ENCODE measurements at places on chromosomes 5 and 9.

GRCh38 chr9:89137542-89138462 is 40.8 kb downstream of the SHC3 start:
- no peak for DNase-seq

DNA sequence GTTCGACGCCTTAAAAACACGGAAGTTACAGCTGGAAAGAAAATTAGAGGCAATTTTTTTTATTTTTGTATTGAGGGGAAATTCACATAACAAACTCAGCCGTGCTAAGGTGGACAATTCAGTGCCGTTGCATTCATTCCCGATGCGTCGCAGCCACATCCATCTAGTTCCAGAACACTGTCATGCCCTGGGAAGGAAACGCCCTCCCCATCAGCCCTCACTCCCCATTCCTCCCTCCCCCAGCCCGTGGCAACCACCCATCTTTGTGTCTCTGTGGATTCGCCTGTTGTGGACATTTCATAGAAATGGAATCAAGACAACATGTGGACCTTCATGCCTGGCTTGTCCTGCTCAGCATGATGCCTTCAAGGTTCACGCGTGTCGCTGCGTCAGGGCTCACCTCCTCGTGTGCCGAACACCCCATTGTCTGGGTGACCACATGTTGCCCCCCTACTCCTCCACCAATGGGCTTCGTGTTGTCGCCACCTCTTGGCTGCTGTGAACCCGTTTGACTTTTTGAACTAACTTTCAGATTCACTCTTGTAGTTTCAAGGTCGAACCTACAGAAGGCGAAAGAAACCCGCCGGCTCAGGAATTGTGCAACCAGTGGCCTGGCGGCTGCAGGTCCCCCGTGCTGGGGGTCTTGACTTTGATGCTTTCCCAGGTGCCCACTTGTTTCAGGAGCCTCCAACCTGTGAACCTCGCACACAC is 17.4 kb upstream of the CAMSAP1 start:
- no peak for DNase-seq

GRCh38 chr5:1119312-1119831 is 7.5 kb upstream of the SLC12A7 start:
- DNase-seq, result no peak

- DNase-seq, result no peak
Measured at GRCh38 chr9:8842402-8843193, 1043.0 kb upstream of the DMAC1 start.

DNA sequence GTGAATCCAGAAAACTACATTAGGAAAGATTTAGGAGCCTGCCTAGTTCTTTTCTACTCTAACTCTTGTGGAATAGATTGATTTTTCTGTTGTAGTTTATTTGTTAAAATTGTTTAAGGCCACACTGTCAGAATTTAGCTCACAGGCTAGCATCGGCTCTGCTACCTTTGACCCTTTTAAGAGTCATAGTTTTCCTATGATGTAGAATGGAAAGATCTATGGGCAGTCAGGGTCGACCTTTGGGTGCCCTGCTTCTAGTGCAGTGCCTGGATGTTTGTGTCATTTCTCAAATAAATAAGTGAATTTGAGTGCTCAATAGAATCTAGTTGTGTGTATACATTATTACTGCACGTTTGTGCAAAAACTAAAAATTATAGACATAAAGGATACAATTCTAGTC is 38.7 kb downstream of the BASP1 start:
- no peak for DNase-seq

DNA sequence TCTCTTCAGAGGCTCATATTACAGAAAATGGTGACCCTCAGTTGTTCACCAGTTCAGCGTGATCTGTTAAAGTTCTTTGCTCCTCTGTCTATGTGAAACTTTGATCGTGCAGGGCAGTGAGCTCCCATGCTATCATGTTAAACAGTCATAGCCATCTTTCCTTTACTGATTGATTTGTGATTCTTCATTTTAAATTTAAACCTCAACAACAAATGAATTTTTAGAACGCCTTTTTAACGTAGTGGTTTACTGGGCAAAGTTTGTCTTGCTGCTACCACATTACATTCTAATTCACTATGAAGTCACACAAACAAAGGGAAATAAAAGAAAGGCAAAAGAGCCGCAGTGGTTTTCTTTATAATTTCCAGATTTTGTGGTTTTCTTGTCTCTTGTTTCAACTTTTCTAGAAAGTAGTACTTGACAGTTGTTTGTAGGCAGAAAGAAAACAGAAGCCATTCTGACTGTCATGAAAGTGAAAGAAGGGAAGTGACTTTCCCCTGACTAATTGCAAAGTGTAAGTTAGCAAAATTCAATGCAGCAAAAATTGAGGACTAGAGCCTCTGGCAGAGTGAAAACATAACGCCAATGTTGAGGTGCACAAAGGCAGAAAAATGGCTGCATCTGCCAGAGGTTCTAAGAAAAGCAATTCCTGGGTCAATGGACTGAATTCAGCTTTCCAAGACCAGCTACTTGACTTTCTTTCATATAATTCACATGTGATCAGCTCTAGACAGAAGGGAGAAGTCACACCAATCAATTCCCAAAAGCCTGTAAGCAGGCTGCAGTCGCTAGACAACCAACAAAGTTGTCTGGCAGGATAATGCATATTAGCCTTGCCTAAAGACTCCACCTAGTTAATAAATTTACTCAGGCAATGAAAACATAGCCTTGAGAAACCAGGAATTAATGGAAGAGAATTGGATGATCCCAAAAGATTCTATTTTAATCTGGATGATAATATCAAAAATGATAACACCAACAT is 7.1 kb upstream of the IFNA6 start:
- no peak for DNase-seq

DNA sequence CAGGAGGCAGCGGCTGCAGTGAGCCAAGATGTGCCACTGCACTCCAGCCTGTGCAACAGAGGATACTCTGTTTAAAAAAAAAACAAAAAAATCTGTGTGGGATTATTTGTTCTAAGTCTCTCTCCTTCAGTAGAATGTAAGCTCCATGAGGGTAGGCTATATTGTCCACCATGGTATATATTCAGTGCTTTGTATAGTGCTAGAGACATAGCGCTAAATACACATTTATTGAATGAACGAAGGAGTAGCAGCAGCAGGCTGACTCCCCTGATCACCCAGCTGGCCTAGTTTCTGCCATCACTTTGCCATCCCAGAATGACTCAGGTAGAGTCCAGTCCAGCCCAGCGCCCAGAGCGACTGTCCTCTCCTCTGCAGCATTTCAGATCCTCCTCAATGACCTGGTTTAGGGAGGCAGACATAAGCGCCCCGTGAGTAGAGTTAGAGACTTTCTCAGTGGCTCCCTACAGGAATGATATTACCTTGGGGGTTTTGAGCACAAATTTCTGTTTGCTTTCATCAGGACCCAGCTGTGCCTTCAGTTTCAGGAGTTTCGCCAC is 716 bp downstream of the HARS1 start:
- no peak for DNase-seq

GRCh38 chr5:56327809-56328208 is 94.7 kb upstream of the ANKRD55 start:
- DNase-seq, result no peak

GRCh38 chr9:78013934-78014333 is 17.7 kb downstream of the GNAQ start:
- DNase-seq, result no peak

GRCh38 chr9:135045264-135045927 is 42.1 kb upstream of the OLFM1 start:
- no peak for DNase-seq

GRCh38 chr5:126199467-126199866 is 223.7 kb upstream of the GRAMD2B start:
- no peak for DNase-seq

DNA sequence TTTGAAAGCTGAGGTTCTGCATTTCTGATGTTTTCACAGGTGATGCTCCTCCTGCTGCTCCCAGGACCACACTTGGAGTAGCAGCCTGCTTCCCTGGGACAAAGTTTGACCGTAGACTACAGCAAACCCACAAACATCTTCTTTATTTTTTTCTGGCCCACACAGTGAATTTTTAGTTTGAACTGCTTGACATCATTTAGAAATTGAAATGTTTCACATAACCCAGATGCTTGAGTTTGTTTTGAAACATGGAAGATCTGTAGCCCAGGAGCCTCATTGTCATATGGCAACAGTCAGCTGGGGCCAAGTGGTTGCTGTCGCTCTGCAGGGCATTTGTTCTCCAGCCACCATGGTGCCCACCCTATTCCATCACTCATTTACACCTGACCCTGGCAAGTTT is 8.4 kb downstream of the SH3TC2 start:
- DNase-seq, result no peak

DNA sequence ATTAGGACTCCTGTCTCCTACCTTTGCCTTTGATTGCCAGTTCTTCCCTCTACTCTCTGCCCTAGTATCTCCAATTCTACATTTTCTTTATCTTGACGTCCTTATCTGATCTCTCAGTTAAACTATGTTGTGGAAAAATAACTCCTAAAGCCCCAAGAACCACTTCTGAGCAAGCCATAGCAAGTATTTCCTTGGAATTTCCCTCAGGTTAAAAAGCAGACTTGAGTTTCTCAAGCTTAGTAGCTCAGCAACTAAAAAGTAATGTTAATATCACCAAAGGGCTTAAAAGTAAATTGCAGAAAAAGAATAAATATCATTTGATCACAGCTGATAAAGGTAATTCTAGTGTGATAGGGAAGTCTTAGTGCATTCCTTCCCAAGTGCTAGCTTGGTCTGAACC is 13.2 kb upstream of the HSPB3 start:
- DNase-seq, result no peak

- DNase-seq, result no peak
Measured at GRCh38 chr5:115684513-115685037, 58.7 kb upstream of the TMED7 start.

DNA sequence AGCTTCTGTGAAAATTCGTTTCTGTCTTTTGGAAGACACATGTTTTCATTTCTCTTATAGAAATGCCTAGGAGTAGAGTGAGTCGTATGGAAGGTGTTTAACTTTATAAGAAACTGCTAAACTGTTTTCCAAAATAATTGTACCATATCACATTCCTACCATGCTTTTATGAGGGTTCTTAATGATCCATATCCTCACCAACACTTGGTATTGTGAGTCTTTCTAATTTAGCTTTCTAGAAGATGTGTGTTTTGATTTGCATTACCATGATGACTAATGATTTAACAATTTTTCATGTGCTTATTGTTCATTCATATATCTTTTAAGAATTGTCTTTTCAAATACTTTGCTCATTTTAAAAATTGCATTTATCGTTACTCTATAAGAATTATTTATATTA is 223.6 kb downstream of the COMMD10 start:
- DNase-seq, result no peak

- DNase-seq, result no peak
Measured at GRCh38 chr5:63125392-63125791, 546.8 kb downstream of the LRRC70 start.

GRCh38 chr5:53019320-53019719 is 30.2 kb downstream of the ITGA2 start:
- no peak for DNase-seq

DNA sequence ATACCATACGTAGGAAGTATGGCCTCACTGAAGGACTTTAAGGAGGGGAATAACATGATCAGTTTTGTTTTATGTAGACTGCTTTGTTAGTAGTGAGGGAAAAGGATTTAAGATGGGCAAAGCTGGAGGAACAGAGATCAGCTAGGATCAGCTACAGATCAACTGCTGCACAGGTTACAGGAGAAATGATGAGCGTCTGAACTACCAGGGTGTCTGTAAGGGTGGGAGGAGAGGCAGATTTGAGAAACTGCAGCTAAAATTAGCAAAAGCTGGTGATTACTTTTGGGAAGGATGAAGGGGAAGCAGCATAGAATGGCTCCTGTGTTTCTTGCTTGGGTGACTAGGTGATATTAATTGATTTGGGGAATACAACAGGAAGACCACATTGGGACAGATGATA is 39.3 kb downstream of the VCP start:
- DNase-seq, result no peak

DNA sequence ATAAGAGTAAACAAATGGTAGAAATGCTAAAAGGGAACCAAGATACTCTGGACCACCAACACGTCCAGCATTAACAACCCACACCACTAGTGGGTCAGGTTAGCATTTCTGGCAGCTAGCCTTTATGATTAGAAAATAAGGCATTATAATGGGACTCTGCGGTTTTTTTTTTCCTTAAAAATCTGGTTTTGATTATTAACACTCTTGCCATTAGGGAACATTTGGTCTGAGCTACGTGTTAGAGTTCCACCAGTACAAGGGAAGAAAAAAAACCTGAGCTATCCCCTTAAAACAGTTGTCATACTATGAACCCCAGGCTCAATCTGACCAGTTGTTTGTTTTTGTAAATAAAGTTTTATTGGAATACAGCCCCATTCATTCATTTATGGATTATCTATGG is 110.4 kb downstream of the NTRK2 start:
- no peak for DNase-seq

- DNase-seq, result no peak
Measured at GRCh38 chr5:53478411-53479044, 1.9 kb upstream of the FST start.

DNA sequence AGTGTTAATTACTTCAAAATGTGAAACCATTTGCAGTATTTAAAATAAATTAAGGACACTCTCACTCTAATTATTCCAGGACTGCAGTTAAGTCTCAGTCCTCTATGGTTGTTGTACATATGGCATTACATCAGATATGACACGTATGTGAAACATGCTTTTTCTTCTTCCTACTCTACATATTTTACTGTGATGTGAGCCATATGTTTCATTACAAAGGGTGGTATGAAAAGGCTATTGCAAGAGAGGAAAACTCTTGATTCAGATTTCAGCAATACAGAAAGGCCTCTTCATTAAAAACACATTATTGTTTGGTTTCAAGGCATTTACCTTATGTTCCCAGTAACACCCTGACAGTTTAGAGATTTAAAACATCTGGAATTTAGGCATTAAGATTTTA is 964.5 kb upstream of the DMAC1 start:
- DNase-seq, result no peak

DNA sequence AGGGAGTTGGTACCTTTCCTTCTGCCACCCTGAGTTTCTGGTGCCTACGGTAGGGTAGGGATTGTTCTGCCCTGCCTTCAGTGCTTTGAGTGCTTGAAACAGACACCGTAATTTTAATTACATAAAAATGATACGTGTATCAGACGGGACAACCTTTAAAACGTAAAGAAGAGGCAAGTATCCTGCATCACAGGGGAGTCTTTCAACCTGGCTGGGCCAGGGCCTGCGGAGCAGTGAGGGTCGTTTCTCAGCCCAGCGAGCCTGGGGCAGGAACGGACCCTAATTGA is 483 bp upstream of the DAB2IP start:
- DNase-seq, result no peak

DNA sequence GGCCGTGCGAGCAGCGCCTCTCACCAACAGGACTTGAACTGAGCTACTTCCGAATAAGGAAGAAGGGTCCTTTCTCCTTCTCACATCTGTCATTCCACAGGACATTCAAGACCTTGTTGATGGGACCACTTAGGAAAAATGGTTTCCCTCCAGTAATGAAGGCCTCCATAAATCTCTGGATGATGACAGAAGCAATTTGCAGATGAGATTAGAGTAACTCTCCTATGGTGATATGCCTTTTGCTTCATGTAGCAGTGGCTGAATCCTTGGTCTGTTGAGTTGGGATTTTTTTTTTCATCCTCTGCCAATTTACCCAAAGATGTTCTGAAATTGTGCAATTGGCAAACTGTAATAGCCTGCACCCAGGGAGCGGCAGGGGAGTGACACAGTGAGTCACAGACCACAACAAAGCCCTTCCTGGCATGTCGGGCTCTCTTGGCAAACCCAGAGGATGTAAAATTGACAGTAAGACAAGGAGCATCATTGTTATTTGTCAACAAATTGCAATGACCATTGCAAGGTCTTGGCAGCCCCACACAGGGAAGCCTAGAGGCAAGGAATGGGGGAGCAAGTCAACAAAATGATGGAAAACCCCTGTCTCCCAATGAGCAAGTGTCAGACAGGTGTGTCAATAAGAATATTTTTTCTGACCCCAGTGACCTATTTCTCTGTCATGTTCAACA is 275.9 kb downstream of the ACTL7B start:
- peak; percentile 17 for DNase-seq

- no peak for DNase-seq
Measured at GRCh38 chr5:35203403-35203802, 26.9 kb downstream of the PRLR start.

Data from hippocampal formation (tissue), 2 donors.